ENCODE measurements at places on chromosomes 12 and 14.

- DNase-seq: no peak
Measured at GRCh38 chr14:90472632-90473031, 75.8 kb downstream of the CALM1 start.

GRCh38 chr12:3974883-3975282 lies 101.7 kb upstream of the PARP11 start:
- no peak for DNase-seq

DNA sequence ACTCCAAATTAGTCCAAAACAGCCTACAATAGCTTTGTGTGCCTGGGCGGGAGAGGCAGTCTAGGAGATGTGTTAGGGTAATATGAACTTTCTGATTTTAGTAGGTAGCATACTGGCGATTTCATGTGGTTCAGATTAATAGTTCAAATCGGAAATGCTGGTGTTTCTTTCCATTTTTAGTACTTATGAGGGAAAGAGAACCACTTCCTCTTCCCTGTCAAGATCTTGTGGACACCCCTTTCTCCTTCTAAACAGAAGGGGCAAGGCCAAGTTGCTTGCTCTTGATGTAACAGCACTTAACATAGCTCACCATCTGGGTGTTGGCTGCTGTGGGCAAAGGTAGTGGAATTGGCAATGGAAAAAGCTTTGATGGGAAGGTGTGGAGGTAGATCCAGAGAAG lies 32.2 kb upstream of the IGF1 start:
- no peak for DNase-seq

- DNase-seq: peak; percentile 100
Measured at GRCh38 chr12:6171409-6172015, 28.7 kb upstream of the CD9 start.

GRCh38 chr14:34461334-34462131 lies 507 bp downstream of the SPTSSA start:
- DNase-seq: peak; percentile 52

Measured in lung microvascular endothelial cell (primary cell).